ENCODE measurements at places on chromosomes 1 and 21.
A peak's percentile ranks its signal among the peaks of the same experiment; 100 is the strongest.

DNA sequence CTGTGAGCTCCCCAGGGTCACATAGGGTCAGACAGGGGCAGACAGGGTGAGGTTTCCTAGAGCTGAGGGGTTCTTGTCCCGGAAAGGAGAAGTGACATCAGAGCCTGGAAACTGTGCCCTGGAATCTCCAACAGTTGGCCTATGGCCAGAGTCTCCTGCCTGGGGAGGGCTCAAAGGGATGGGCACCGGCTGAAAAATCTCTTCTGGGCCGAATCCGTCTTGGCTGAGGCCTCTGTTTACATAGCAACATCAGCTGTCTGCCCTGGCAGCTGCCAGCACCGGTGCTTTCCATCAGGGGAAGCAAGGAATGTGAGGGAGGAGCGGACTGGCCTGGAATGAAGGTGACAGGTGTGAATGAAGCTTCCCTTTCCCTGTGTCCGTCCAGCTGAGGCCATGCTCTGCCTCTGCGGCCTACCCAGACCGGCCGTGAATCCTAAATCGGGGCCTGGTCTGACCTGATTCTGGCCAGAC, 30.7 kb downstream of the VASH2 start:
- no peak for DNase-seq

GRCh38 chr1:95089650-95090287, 17.0 kb upstream of the ALG14 start:
- no peak for DNase-seq

GRCh38 chr1:18319099-18319498, 161.6 kb upstream of the KLHDC7A start:
- DNase-seq: no peak

GRCh38 chr21:34916446-34916845, 132.7 kb downstream of the RUNX1 start:
- DNase-seq: no peak

DNA sequence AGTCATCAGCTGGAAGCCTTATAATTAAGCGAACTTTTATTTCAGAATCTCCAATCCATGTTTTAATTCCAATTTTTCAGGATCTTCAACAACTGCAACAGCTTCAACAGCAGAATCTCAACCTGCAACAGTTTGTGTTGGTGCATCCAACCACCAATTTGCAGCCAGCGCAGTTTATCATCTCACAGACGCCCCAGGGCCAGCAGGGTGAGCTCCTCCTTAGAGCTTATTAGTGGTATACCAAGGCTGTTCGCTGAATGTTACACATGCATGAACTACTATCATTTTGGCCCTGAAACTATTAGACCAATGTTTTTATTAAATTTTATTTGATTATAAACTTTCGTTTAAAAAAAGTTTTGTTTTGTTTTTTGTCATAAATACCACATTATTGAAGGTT, 142.4 kb downstream of the CD247 start:
- DNase-seq: no peak

GRCh38 chr21:33238565-33239255, 9.0 kb downstream of the IFNAR2 start:
- no peak for DNase-seq

DNA sequence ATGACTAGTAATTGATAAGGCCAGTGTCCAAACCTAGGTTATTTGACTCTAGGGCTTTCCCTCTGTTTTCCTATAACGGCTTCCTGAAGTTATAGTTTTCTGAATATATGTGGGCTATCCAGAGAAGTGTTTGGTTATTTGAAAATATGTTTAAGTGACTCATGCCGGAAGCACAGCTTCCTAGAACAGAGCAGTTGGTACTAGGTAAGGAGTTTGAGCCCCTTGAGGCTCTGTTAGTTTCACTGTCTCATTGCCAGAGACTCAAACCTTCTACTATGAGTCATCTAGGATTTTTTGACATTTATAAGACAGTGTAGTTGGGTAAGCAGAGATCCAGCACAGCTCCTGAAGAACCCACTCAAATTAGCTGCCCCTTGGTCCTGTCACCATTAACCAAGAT, 27.1 kb upstream of the LEPR start:
- peak; percentile 30 for DNase-seq

DNA sequence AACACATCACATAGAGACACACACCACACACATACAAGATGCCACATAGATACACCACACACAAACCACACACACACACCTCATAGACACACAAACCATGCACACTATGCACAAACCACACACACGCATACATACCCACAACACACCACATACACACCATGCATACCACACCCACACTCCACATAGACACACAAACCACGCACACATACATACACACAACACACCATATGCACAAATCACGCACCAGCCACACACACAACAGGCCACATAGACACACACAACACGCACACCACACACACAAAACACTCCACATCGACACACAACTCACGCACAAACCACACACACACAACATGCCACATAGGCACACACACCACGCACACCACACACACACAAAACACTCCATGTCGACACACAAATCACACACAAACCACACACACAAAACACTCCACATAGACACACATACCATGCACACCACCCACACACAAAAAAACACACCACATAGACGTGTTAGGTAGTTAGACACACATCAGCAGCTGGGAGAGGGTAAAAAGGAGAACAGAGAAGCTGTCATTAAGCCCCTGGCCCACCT, 49.5 kb upstream of the SLC19A1 start:
- DNase-seq: no peak

DNA sequence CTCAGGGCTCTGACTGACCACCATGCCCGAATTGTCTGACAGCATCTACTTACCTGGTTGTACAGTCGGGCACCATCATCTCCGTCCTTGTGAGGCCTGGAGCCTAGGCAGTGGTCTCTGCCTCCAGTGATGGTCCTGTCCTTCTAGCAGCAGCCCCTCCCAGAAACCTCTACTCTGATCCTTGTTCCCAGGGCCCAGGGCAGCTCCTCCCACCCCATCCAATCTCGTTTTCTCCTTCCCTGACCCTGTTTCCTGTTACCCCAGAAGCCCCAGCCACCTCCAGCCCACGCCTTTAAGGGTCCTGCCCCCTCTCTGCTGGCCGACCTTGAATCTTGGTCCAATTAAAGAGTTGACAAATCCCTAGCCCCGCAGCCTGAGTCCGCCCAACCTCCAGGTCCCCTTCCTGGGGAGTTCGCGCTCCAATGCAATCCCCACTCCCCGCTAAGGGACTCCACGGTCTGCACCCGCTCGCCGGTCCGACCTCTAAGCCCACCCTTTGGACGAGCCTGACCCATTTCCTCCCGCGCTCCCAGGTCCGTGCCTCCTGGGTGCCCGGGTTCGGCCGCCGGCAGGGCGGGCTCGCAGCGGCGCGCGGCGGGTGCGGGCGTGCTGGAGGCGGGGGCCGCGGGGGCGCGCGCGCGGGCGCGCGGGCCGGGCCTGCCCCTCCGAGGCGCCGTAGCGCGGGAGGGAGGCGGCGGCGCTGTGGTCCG, at the start of gene B4GALT2:
Gene B4GALT2, plus strand, starts transcription at position 660 of the 710 bp plus-strand sequence. CDS start 1,951 bp downstream, outside the sequence.
- DNase-seq: peak; percentile 59

GRCh38 chr1:115790846-115791245, 22.3 kb upstream of the CASQ2 start:
- no peak for DNase-seq

DNA sequence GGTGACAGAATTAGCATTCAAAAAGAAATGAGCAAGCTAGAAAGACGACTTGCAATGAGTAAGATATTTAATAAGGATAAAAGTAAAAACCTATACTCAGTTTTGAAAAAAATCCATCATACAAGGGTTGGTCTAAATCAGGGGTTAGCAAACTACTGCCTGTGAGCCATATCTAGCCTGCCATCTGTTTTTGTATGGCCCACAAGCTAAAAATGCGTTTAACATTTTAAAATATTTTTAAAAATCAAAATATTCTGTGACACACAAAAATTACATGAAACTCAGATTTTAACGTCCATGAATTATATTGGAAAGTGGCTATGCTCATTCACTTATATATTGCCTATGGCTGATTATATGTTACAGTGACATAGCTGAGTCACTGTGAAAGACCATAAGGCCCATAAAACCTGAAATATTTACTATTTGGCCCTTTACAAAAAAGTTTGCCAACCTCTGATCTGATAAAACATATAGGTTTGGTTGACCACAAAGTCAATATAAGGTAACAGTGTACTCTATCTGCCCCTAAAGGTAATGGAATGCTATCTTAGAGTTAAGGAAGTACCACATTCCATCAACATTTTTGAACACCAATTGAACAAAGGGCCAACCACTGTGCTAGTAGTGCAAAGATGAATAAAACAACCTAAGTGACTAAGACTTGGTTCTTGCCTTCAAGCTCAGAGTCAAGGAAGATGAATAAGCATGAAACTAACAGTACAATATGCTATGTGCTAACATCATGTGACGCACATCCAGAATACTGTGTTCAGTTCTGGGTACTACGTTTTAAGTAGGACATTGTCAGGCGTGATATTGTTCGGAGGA, 3.2 kb downstream of the IFT25 start:
- no peak for DNase-seq

DNA sequence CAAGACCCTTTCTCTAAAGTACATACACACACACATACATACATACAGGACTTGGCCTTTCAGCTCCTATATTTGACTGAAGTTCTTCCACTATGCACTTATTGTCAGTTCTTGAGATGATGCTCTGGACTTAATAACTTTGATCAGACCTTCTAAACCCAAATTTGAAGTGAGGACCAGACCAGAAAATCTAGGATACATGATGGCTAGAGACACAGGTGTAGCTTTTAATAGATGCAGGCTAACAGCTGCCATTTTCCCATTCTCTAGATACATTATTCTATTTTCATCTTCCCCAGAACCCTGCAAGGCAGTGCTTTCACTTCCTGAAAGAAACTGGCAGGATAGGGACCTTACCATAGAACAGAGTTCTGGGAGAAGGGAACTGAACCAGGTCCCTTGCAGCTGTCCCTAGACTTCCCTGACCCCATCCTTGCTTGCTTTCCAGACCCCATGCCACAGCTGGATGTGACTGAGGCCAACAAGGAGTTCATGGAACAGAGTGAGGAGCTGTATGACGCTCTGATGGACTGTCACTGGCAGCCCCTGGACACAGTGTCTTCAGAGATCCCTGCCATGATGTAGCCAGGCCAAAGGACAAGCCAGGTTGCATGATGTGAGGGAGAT, 14.9 kb upstream of the RAB42 start:
- peak; percentile 71 for DNase-seq

DNA sequence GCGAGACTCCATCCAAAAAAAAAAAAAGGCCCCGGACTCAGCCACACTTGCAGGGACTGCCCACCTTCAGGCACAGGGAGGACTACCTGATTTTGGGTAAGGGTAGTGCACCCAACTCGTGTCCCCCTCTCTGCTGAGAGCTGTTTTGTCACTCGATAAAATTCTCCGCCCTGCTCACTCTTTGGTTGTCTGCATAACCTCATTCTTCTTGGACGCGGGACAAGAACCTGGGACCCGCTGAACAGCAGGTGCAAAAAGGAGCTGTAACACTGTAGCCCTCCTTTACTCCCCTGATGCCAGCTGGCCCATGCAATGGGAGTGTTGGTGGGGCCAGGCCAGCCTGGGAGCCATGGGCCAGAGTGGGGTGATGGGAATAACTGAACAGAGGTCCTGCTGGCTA, 10.6 kb downstream of the S100B start:
- no peak for DNase-seq

- DNase-seq: no peak
Measured at GRCh38 chr1:162596514-162597170, 35.1 kb downstream of the UAP1 start.

DNA sequence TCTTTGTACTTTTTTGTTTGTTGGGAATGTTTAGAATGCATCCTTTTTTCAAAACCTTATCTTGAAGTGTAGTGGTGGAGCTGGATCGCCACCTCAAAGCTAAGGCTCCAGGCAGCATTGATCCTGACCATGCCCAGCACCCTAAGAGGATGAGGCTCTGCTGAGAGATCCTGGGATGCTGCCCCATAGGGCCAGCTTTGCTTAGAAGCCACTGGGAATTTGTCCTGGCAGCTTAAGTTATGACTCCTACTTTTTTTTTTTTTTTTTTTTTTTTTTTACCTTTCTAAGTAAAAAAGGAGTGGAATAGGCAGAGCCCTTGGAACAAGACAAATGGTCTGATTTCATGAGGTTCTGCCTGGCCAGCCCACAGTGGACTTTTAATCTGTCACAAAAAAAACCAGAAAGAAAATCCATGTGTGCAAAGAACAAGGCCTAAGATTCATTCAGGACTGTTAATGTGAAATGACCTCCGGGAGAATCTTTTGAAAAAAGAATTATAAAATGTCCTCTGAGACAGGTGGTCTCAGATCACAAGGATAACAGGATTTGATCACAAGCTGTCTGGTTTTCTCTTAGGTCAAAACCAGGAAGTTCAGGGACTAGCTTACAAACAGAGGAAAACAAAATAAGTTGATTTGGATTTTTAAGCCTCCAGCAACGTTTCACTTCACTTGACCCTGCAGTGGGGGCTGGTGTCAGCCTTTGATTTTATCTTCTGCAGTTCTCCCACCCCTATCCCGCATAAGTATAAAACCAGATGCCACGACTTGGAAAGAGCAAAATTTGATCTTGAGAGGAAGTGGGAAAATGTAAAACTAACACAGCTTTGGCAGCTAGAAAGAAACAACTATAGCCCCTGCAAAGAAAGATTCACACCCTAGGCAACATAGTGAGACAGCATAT, 25.9 kb upstream of the RAP1A start:
- no peak for DNase-seq

- no peak for DNase-seq
Measured at GRCh38 chr1:195999022-195999421, 609.2 kb downstream of the KCNT2 start.

DNA sequence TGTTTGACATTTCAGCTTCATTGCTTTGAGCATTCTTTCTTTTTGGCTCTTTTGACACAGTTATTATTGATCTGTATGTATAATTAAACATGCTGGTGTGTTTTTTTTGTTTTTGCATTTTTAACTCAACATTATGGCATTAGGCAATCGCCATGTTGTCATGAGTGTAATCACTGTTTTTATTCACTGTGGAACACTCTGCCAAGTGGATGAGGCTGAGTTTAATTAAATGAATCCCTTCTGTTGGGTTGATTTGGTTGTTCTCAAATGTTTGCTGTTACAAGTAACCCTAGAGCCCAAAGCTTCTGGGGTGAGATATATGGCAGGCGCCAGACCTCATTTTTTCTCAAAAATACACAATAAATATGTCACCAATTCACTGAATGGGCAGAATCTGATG, 428.1 kb downstream of the MATN1 start:
- DNase-seq: no peak

DNA sequence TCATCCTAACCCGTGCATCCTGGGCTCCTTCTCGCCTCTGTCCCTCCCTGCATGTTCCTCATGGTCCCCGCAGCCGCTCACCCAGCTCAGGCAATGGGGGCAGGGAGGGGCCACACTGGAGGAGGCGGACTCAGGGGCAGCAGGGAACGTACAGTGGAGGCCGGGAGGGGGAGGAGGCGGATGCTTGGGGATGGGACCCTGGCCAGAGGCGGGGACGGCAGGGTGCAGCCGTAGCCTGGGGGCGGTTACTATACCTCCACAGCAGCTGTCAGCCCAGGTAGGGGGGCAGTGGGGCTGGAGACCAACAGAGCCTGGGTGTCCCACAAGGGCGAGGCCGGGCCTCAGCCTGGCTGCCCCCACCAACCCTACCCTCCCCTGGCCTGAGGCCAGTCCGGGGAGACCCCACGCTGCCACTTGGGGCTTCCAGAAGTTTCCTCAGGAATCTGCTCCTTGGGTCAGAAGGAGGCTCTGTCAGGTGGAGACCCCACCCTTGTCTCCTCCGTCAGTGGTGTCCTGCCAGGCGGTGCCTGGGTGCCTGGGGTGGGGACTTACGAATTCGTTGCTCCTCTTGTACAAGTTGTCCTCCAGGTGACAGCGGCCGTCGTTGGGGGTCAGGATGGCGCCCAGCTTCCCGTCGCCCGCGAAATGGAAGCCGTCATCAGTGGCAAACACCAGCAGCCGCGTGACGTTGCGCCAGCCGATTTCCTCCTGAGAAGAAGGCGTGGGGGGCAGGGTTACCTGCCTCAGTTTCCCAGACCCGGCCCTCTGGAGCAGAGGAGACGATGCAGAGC, 20.7 kb downstream of the ITGB2 start:
- DNase-seq: no peak

Measured in activated T-cell treated with anti-CD3 and anti-CD28 coated beads, Interleukin-2, amount 50 U/mL, for 48 hours (primary cell).